ENCODE measurements at places on chromosomes 6 and 20.

DNA sequence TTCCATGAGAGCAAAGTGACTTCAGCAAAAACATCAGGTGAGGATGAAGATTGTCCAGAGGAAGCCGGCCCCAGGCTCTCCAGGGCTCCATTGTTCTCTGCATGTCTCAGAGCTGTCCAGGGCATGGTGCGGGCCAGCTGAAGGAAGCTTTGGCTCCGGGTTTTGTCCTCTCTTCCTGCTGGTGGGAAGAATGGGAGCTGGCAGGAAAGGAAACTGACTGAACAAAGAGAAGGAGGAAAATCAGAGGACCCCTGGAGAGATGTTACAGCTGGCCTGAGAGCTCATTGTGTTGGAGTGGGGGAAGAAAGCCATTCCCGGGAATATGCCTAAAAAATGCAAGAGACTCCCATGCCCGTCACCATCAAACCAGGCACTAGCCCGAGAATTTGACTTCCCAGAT is 27.1 kb downstream of the PRND start:
- DNase-seq, result no peak

GRCh38 chr6:125640441-125641150 is 108.8 kb upstream of the HEY2 start:
- DNase-seq, result no peak

GRCh38 chr6:134347885-134348805 is 30.2 kb upstream of the SGK1 start:
- DNase-seq, result no peak

GRCh38 chr20:48049641-48050040 is 264.4 kb upstream of the SULF2 start:
- no peak for DNase-seq

DNA sequence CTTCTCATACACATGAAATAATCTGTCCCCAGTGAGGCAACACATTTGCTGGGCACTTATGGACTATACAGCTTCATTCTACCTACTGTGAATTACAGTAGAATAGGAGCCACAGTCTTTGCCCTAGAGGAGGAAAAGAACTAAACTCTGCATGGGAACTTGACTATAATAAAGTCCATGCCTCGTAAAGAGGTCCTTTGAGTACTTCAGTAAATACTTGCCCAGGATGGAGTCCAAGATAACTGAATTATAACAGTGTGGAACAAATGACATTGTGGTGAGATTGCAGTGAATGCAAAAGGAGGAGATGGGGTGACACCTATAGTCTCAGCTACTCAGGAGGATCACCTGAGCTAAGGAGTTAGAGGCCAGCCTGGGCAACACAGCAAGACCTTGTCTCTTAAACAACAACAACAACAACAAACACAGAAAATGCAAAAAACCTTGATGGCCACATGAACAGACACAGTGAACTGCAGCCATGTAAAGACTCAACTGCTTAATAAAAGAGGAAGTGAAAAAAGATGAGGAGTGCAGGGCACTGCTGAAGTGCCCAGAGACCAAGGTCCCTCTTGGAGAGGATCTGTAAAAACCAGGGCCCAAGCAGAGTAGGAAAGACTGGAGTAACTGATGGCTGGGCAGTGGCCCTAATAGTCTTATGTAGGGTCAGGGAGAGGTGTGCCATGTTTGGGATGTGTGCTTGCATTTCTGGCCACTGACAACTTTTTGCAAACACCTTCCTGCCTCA is 3.7 kb downstream of the MRPS18A start:
- DNase-seq, result no peak

- no peak for DNase-seq
Measured at GRCh38 chr6:42383421-42384205, 68.1 kb downstream of the TRERF1 start.

- peak; percentile 80 for DNase-seq
Measured at GRCh38 chr6:136784910-136785746, 7.1 kb downstream of the MAP3K5 start.

GRCh38 chr6:126812651-126813050 is 305.8 kb upstream of the RSPO3 start:
- no peak for DNase-seq

- no peak for DNase-seq
Measured at GRCh38 chr20:38520261-38520660, 47.6 kb downstream of the RALGAPB start.

DNA sequence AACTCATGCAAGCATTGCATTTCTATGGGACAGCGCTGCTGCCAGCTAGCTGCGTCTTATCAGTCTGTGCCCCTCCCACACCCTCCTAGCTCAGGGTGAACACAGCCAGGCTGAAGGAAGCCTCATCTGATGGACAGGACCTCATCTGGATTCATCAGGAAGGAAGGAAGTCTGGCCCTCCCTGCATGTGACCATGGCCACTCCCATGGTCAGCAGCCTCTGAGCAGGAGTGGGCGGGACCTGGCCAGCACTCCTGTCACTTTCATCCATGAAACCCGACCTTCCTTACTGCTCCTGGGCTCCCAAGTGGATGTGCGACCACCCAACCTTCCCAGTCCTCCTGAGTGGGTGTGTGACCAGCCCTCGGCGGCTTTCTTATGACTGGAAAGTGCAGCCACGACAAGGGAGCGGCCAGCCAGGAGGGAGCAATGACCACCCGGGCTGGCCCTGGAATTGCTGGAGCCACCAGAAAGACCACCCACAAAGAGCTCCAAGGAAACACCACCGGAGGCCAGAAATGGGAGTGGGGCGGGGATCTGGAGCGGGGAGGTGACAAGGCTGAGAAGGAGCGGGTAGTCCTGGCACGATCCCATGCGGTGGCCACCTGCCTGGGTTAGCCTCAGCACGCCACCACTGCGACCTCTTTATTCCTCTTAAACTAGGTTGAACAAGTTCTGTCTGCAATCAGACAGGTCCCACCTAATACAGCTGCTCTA is 241.2 kb downstream of the TTLL2 start:
- no peak for DNase-seq

DNA sequence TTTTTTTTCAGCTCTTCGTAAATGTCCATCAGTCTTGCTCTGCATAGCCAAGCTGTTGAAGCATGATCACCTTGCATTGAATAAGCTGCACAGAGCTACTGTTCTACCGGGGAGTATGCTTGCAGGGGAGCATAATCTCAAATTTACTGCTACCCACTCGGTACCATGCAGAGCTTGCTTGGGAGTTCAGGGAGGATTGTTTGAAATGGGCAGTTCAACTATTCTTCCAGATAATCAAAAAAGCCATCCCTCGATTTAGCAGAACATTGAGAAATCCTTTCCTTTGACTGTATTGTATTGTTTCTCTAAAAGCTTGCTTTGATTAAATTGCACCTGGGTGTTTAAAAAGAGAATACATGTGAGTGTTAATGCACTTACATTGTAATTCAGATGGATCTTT is 332.6 kb downstream of the UTRN start:
- no peak for DNase-seq

DNA sequence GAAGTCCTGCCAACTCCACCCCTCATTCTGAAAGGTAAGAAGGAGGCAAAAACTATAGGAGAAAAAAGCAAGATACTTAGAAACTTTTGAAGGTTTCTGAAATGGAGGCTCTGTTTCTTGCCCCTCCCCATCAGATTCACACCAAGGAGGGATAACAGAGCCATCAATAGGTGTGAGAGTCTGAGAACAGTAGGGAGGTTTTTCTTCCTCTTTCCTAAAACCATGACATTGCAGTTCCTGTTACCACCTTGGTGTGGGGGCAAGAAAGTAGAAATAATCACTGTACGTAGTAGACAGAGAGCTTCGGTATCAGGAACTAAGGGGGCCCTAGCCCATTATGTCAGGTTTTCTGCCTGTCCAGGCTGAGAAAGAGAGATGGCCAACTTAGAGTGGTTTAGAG is 333.3 kb upstream of the SYNCRIP start:
- DNase-seq, result no peak

DNA sequence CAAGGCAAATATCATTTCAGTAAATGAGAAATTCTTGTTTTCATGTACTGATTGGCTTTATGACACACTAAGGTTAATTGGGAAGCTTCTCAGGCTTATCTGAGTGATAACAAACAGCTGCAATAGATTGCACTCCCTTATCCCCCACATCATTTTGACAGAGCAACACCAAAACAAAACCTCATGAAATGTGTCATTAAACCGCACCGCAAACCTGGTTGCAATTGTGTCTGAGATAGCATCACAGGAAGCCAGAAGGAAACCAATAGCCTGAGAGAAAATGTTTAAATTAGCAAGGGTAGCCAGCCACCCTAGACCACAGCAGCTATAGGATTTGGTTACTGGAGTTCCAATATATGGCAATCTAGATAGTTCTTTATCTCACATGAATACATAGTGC is 31.6 kb upstream of the LAMA4 start:
- DNase-seq, result peak; percentile 90

GRCh38 chr6:5108536-5109150 is 23.5 kb downstream of the PPP1R3G start:
- DNase-seq, result no peak

DNA sequence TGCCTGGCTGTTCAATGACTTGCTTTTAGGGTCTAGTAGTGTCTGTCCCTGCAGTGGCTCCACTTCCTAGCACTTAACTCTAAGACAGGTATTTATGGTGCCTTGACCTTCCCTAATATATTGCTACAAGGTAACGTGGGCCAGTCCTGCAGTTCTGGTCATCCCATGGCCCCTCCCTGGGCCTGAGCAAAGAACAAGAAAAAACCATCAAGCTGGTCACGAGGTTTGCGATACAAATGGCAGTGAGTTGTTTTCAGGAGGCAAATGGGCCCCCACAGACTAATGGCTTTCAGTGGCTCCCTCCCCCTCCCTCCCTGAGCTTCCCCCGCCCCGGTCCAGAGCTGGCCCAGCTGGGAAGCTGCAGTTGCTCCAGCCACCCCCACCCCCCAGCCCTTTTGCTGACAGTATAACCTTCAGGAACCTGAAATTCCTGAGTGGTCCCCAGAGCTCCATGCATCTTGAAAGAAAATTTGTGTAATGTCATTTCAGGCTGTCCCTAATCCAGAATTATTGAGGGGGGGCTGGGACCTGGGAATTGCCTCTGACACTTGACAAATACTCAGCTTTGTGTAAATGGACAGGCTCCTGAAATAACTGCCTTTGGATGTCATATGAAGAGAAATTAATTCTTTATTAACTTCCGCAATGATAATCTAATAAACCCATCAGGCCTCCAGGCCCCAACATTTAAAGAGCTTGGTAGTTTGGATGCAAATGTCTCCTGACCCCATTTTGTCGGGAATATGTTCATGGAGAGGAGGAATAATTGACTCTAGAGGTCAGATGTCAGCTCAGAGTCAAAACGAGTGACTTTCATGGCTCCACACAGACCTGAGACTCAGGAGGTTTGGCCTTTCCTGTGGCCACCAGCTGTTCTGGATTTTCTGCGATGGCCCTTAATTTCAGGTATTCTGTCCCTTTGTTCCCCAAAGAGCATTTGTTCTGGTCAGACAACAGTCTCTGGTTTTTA is 153.2 kb upstream of the TOP1 start:
- DNase-seq, result no peak

DNA sequence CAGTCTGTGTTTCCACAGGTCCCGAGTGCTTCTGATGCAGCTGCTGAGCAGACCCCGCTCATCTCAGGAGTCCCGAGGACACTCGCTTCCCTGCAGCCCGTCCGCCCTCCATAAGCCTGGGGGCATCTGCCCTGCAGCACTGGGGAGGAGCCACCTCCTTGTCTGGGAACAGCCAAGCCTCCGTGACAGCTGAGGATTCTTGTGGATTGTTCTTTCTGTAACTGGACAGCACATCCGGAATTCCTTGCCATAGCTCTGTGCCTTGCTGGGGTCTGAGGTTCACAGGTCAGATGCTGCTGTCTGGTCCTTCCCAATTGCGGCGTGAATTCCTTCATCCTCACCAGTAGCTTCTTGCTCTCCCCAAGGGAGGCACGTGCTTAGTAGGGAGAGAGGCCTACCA is 38.4 kb upstream of the FNDC1 start:
- no peak for DNase-seq

DNA sequence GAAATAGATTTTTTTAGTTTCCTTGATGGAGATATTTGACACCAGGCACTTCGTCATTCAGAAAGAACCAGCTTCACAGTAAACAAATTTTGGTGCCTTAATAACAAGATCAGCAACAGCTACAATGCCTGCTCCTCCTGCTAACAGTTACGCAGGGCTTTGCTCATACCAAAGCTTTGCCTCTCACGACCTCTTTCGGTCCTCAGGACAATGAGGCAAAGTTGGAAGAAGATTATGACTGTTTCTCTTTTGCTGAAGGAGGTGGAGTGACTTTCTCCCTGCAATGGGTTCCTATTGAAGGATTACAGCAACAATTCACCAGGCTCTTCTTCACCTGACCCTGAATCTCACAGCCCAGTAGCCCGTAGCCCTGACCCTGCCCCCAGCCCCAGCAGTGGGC is 440.1 kb downstream of the PREX1 start:
- no peak for DNase-seq

- no peak for DNase-seq
Measured at GRCh38 chr6:40906759-40907158, 132.3 kb downstream of the UNC5CL start.

- DNase-seq, result no peak
Measured at GRCh38 chr20:53664121-53664520, 70.5 kb upstream of the ZNF217 start.

DNA sequence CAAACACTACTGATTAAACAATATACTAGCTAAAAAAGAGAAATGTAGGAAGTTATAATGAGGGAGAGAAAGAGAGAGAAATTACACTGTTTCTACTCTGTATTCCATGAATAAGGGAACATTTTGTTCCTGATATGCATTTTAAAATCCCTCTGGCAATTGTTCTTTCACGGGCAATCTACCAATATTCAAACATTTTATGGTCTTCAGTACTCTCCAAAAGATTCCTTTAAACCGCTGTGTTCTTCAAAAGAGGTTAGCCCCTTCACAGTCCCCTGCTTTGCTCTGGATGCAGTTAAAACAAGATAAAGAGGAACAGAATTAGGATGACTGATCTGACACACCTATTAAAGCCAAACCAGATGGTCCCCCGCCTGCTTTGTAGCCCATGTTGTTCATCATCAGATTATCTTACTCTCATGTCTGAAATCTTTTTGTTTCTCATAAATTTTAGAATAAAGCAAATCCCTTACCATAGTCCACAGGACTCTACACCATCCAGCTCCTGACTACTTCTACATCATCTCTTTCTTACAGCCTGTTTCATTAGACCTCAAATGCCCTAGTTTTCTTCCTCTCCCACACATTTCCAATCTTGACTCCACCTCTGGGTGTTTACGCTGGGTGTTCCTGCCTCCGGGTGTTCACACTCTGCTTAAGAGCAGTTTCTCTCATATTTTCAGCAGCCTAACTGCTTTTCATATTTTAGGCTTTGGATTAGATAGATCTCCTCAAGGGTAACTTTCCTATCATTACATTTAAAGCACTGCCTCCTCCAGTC is 399.7 kb downstream of the COL12A1 start:
- no peak for DNase-seq

Data from activated CD4-positive, alpha-beta T cell treated with anti-CD3 and anti-CD28 coated beads, Interleukin-2, amount 10 ng/mL, durations not matched to agents 24 days and 14 days (primary cell).